ENCODE measurements at places on chromosomes 4 and X.

DNA sequence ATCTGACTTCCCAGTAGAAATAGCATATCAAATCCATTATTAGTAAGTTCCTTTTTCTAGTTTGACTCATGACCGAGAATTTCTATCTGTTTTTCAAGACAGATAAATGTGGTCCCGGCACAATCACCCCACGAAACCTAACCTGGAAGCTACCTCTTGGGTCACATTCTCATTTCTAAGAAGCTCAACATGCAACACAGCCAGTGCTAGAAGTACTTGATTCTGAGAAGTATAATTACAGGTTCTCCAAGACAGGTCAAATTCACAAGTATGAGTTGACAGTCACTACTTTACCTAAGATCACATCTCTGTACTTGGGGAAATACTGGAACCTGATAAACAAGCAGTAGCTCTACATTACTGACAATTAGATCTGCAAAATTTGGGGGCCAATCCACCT is 54.0 kb upstream of the PLAC1 start:
- peak; percentile 9 for DNase-seq

DNA sequence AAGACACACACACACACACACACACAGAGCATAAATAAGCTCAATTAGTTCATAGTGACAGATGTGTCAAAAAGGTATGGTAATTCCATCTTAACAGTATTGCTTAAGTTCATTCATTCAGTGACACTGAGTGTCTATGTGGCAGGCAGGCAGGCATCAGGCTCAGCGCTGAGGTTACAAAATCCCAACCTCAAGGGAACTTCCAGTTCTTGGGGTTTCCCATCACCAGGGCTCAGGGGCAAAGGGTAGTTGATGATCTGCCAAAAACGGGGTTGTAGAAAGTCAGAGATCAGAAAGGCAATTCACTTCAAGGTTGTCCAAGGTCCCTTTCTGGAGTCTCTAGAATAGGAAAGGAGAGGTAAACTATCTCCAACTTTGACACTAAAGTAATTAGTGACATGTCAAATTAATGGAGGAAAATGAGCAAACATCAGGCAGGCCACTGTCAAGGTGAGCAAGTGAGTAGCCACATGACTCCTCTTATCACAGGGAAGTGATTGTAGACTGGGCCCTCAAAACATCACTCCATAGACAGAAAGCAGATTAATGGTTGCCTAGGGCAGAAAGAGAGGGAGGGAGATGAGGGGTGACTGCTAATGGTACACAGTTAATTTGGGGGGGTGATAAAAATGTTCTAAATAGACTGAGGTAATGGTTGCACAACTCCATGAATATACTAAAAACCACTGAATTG is 41.8 kb downstream of the GPC4 start:
- no peak for DNase-seq

DNA sequence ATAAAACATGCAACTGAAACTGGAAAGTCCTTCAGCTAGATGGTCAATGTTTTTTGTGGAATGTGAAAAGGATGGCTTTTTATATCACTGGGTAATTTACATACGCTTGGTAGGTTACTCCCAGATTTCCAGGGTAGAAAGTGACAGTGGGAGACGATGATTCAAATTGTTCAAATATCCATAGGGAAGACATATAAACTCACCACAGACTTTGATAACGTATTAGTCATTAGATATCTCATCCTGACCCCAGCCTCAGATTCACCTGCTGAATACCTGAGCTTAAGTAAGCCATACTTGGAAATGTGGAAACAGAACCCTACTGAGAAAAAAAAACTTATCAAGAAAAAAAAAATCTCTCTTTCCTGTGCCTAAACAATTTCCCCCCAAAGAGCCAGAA is 169.4 kb downstream of the ZNF674 start:
- no peak for DNase-seq

DNA sequence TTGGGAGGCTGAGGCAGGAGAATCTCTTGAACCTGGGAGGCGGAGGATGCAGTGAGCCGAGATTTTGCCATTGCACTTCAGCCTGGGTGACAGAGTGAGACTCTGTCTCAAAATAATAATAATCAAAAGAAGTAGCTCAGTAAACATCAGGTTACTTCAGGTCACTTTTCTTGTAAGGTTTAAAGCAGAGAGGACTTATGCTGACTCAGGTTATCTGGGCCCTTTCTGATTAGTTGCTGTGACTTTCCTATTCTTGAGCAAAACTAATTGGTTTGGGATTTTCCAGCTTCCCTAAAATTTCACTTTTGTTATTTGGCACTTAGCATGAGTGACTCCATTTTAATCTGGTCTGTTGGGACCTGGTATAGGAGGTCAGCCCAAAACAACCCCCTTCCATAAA is 812.9 kb downstream of the NLGN4X start:
- DNase-seq = no peak

DNA sequence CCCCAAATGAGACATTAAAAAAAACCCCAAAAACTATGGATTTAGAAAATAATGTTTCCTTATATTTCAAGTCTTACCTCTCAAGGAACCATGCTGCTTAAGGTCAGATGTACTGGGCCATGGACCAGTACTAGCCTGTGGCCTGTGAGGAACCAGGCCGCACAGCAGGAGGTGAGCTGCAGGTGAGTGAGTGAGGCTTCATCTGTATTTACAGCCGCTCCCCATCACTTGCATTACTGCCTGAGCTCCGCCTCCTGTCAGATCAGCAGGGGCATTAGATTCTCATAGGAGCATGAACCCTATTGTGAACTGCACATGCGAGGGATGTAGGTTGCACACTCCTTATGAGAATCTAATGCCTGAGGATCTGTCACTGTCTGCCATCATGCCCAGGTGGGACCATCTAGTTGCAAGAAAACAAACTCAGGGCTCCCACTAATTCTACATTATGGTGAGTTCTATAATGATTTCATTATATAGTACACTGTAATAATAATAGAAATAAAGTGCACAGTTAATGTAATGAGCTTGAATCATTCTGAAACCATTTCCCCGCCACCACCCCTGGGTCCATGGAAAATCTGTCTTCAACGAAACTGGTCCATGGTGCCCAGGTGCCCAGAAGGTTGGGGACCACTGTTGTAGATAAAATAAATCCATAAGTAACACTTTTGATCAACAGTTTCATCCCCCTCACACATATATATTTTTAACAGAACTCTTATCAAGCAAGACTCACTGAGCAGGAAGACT is 105.3 kb upstream of the CBR4 start:
- no peak for DNase-seq

DNA sequence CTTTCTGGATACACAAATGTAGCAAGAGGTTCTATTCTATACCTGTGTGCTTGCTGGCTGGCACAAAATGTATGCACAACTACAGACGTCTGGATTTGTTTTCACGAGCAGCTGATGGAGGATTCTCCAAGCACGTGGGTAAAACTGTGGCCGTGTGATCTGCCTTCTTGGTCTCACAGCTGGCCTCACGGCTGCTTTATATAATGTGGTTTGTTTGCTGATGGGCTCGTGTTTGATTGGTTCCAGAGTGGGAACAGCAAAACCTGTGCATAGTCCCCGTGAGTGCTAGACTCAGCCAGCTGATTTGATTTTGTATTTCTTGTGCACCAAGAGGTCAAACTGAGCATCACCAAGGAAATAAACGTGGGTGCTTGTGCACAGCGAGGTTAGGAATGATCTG is 262.6 kb upstream of the RPS6KA3 start:
- DNase-seq = no peak

GRCh38 chr4:146978641-146979040 is 33.0 kb upstream of the TTC29 start:
- DNase-seq = no peak

GRCh38 chr4:7798178-7798995 is 141.3 kb downstream of the AFAP1 start:
- DNase-seq = no peak

- DNase-seq = peak; percentile 3
Measured at GRCh38 chr4:5050520-5051277, 581 bp upstream of the STK32B start.

- DNase-seq = no peak
Measured at GRCh38 chrX:336227-336626, 17.6 kb upstream of the GTPBP6 start.

- DNase-seq = no peak
Measured at GRCh38 chr4:172481802-172482508, 668.8 kb downstream of the GALNTL6 start.

GRCh38 chrX:109624641-109625616 is at the start of gene KCNE5:
KCNE5 (minus strand) TSS chrX:109625172; CDS start chrX:109625020, 152 bp downstream.
- no peak for DNase-seq

- no peak for DNase-seq
Measured at GRCh38 chrX:2401201-2401589, 99.6 kb downstream of the DHRSX start.

DNA sequence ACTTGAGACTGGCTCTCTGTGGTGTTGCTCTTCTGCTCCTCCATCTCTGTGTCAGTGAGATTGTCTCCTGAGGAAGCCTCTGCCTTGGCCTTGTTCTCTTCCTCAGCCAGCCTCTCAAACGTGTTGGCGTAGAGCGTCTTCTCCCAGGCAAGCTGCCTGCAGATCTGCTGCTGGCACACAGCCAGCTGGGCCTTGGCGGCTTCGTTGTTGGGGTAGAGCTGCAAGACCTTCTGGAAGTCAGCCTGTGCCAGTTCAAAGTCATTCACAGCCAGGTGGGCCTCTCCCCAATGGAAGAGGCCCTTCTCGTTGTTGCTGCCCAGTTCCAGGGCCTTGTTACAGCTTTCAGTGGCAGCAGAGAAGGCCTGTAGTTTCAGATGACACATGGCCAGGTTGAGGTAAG is 159.1 kb downstream of the NDST3 start:
- no peak for DNase-seq

DNA sequence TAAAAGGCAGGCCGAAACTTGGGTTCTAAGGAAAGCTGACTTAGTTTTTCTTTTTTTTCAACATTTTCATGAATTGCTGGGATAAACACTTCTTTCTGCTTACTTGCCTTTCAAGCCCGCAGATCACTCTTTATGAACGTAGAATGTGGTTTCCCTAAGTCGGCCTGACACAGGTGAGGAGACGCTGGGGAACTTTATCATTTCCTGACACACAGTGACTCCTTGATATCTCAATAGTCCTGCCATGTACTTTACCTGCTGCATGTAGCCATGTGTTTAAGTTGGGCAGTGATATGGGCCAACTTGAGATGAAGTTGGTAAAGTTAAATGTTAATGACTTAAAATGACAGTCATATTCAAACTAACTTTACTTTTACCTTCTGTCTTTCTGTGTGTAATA is 26.6 kb upstream of the SNCA start:
- no peak for DNase-seq

GRCh38 chr4:109191216-109191615 is 111.2 kb downstream of the COL25A1 start:
- no peak for DNase-seq

- no peak for DNase-seq
Measured at GRCh38 chrX:129490330-129490729, 33.0 kb downstream of the SMARCA1 start.

DNA sequence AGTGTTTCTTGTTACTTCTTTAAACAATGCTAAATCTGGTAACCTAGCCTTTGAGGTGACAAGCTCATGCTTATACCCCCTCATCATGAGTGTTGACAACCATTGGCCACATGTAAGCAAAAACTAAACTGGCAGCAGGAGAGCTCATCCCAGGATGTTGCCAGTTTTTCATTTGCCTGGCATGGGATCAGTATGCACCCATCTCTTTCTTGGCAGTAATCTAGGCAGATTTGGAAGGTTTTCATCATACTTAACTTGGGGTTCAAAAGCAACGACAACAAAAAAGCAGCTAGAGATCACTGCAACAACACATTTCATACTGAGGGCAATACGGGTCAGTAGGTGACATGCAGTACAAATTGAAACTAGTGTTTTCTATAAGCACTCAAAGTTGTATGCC is 122.0 kb downstream of the PPA2 start:
- no peak for DNase-seq

GRCh38 chrX:77446029-77446585 is 1.1 kb upstream of the FGF16 start:
- no peak for DNase-seq

GRCh38 chr4:118843237-118843636 is 7.3 kb upstream of the SEC24D start:
- DNase-seq = no peak

- no peak for DNase-seq
Measured at GRCh38 chr4:179116581-179116980, 1674.3 kb upstream of the AGA start.

- DNase-seq = no peak
Measured at GRCh38 chr4:87680271-87680670, 30.2 kb downstream of the DMP1 start.

- peak; percentile 58 for DNase-seq
Measured at GRCh38 chr4:184318852-184319251, 101.2 kb upstream of the ENPP6 start.

DNA sequence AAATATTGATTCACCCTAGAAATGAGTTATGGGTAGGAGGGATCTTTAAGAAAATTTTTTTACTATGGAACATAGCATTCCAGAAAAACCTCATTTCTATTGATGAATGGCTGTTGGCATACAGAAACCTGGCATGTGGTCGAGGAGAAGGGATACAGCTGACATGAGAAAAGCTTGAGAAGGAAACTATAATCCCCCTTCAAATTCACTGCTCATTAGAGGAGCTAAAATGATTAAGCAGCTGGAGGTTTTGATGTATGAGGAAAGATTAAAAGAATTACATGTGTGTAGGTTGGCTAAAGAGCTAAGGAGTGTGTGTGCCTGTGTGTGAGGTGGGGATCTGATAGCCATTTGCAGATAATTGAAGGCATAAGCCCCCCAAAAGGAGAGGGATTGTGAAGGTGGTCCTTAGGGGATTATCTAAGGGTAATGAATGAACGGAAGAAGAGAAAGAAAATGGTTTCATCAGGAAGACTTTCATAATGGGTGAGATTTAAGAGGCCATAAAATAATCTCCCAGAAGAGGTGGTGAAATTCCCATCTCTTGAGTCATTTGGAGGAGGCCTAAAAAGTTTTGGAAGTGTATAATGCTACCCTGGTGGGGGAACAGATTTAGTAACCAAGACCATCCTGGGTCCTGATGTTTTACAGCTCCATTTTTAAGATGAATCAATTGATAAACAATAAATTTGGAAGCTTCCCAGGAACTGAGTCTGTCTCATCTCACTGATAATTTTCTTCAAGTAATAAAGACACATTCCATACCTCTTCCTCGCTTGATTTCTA is 272.0 kb upstream of the HAND2 start:
- DNase-seq = no peak

DNA sequence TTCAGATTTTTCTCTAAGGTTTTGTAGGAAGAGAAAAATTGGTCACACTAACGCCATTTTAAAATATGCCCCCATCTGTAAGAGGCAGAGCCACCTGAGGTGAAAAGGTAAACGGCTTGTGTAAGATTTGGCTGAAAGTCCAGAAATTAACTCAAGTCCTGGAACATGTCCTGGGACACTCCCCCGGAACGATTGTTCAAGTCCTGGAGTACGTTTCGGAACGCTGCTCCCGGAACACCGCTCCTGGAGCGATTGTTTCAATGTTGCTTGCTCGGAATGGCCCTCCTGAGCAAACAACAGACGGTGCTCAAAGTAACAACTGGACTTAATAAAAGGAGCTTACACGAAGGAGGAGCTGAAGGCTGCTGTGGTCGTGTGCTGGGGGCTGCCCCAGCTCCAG is 796.5 kb upstream of the SLIT2 start:
- no peak for DNase-seq

- DNase-seq = no peak
Measured at GRCh38 chr4:143288171-143288570, 48.5 kb upstream of the GAB1 start.

Data from GM06990 (cell line).